Tibial nerve (tissue), 4 donors: ENCODE measurements at places on chromosomes 3 and 15. TPM values are rescaled to one million over a fixed set of nuclear protein-coding genes. Genes with fewer than 3 reads are reported as not detected.
A peak's percentile ranks its signal among the peaks of the same experiment; 100 is the strongest.

- DNase-seq = no peak
Measured at GRCh38 chr15:59699810-59700431, 10.8 kb upstream of the BNIP2 start.

GRCh38 chr15:97141360-97141759 lies 810.9 kb downstream of the NR2F2 start:
- DNase-seq = no peak

- DNase-seq = no peak
Measured at GRCh38 chr3:98532709-98533571, 1.2 kb downstream of the GPR15 start.

- no peak for DNase-seq
Measured at GRCh38 chr3:38098376-38098723, 38.6 kb downstream of the ACAA1 start.

DNA sequence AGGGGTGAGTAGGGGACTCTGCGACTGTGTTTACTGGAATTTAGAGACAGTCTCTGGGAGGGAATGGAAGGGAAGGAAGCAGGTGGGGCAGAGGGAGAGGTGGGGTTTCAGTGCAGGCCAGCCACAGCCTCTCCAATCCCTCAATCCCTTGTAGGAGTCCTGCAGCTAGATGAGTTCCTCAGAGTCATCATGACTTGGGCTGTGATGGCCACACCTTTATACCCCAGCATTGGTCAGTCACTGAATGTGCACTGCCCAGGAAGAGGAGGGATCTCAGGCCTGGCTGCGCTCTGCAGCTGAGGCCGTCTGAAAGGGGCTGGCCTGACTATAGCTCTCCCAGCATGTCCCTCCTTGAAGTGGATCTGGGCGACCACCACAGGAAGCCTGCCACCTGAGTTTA lies 67.3 kb upstream of the GLCE start:
- DNase-seq = no peak

GRCh38 chr15:77838061-77838460 lies 205.3 kb upstream of the LINGO1 start:
- DNase-seq = no peak

- DNase-seq = no peak
Measured at GRCh38 chr3:126100269-126100633, 16.3 kb upstream of the SLC41A3 start.

DNA sequence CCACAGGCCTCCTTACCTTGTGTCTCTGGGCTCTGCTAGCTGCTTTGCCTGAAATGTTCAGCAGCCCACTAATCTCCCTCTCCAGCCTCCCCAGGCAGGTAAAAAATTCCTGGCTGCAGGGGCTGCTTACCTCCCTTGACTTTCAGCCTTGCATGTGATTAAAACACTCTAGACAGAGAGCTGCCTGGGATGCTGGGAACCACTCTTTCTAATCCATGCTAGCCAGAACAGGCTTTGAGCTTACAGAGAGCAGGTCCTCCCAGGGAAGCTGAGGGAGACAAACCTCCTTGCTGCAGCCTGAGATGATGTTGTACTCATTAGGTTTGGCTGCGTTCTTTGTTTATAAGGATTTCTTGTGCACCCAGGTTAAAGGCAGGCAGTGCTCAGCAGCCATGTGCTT lies 33.7 kb upstream of the LIPC start:
- no peak for DNase-seq

- DNase-seq = no peak
Measured at GRCh38 chr15:28184166-28184565, 85.1 kb upstream of the OCA2 start.

- no peak for DNase-seq
Measured at GRCh38 chr3:52891164-52891563, 6.2 kb downstream of the STIMATE start.

- no peak for DNase-seq
Measured at GRCh38 chr15:34664418-34664817, 81.0 kb upstream of the GOLGA8B start.

DNA sequence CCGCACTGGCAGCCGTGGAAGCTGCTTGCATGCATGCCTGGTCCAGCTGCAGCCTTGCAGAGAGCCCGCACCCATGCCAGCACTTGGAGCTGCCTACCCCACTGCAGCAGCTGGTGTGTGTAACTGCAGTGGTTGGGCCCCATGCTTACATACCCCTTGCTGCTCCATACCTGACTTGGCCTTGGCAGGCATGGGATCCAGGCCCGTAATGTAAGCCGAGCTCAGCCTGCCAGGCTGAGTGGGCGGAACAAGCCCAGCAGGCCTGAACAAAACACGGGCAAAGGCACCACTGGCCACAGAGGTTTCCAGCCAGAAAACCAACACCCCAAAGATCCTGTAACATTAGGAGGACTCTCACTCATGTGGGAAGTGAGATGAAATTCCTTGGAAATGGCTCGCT lies 48.3 kb downstream of the SLC6A20 start:
- DNase-seq = no peak

DNA sequence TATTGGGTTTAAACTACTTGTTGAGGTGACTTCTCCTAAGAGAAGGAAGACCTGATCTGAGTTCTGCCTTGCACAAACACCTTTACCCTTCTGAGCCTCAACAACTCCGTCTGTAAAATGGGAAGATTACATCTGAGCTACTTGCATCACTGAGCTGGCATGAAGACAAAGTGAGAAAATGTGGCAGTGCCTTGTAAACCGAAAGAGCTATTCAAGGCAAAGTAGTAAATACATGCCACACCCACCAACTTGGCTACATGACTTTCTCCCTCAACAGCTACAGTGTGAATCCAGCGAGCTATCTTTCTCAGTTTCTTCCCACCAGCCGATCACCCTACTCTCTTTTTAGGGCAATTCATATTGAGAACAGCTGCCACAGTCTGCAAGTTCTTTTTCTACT lies 148.3 kb downstream of the FOXB1 start:
- no peak for DNase-seq

DNA sequence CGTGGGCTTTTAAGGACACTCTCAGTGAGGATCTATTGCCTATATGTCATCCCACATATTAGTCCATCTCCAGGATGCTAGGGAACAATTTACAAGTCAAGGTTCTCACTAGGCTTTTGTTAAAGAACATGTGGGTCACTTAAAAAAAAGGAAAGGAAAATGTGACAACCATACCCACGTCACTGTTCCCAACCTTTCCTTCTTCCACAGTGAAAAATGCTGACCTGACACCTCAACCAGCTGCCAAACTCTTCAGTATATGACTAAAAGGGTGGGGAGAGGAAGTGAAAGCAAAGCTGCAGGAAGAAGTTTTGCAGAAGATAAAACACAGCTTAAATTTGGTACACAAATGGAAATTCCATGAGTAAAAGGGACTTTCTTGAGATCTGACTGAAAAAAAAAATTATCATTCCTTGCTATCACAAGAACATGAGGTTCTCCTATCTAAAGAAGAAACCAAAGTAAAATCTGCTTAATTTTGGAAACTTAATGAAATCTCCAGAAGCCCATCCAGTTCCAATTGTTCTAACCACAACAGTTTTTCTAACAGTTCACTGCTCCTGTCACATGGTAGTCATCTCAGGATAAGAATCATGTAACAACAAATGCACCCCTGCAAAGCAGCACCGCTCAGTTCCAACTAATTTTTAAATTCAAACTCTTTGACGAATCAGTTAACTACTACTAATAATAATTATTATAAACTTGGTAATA lies 117.0 kb upstream of the TSPAN3 start:
- peak; percentile 20 for DNase-seq

GRCh38 chr15:29100486-29101000 lies 169.1 kb downstream of the NSMCE3 start:
- no peak for DNase-seq

- DNase-seq = no peak
Measured at GRCh38 chr3:151210676-151211381, 7.8 kb upstream of the GPR171 start.

The LRRC34 gene
- 10.3 TPM for total RNA-seq

The BLM gene
- 0.66 TPM for total RNA-seq

The KLHL40 gene
- not detected for total RNA-seq

The IFT57 gene
- total RNA-seq = 57.9 TPM

The KNG1 gene
- not detected for total RNA-seq
